ENCODE measurements at places on chromosomes 2 and 18.
A peak's percentile ranks its signal among the peaks of the same experiment; 100 is the strongest.

DNA sequence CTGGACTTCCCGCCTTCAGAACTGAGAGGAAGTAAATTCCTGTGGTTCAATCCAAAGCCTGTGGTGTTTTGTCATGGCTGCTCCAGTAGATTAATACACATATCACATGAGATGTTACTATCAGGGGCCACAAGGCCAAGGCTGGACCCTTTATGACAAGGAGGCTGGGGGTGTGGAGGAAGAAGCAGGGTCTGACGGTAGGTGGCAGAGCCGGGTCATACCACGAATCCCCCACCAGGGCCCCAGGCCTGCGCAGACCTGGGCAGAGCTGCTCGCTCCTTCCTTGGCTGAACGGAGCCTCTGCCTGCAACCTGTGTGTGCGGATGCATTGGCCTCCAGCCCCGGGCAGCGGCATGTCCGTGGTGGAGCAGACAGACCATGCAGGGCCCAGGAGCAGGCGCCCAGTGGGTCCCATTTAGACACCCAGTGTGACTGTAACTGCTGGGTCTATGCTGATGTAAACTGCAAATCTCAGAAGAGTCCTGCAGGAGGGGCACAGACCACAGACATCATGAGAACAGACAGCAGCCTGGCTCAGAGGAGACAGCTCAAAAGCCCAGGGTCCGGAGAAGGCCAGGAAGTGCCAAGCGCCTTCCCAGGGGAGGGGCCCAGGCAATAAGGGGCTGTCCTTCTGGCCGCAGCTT lies 155.2 kb downstream of the PXDN start:
- no peak for DNase-seq

DNA sequence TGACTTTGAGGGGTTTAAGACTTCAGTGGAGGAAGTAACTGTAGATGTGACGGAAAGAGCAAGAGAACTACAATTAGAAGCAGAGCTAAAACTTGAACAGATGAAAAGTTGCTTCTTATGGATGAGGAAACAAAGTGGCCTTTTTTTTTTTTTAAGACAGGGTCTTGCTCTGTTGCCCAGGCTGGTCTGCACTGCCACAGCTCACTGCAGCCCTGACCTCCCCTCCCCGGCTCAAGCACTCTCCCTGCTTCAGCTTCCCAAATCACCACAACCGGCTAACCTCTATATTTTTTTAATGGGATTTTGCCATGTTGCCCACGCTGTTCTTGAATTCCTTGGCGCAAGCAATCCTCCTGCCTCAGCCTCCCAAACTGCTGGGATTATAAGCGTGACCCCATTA lies 3.2 kb downstream of the MAP3K2 start:
- DNase-seq, result no peak

GRCh38 chr2:18117592-18117991 lies 239.1 kb downstream of the KCNS3 start:
- DNase-seq, result no peak

- DNase-seq, result no peak
Measured at GRCh38 chr2:157842106-157842879, 33.8 kb downstream of the ACVR1 start.

GRCh38 chr2:112153179-112153490 lies 14.9 kb downstream of the FBLN7 start:
- no peak for DNase-seq

DNA sequence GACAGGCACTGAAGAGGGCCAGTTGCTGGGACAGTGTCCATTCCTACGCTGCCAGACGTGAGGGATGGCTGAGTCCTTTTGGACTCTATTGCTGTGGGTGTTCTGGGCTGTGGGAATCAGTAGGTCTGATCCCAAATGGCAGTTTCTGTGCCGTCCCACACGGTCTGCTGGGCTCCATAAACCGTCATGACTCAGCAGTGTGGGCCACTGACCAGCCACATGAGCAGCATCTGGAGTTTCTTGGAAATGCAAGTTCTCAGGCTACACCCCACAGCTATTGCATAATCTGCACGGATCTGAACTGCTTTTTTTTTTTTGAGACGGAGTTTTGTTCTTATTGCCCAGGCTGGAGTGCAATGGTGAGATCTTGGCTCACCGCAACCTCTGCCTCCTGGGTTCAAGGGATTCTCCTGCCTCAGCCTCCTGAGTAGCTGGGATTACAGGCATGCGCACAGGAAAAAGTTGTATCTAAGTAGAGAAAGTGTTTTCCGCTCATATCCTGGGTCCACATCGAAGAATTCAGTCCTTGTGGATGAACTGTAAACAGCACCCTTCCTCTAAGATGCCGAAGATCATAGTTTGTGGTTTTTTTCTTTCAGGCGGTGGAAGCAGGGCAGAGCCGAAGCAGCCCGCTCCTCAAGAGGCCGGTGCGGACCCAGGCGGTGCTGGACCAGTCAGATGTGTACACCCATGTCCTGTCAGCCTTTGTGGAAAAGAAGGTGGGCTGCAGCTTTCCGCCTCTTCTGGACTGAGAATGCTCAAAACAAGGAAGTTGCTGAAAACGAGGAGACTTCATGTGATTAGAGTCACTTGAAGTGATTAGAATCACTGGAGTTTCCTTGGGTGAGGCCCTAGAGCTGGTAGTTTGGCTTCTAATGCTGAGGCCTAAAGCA lies 25.5 kb downstream of the RMC1 start:
- DNase-seq, result no peak

- DNase-seq, result no peak
Measured at GRCh38 chr2:9565436-9566153, 10.0 kb upstream of the ADAM17 start.

GRCh38 chr2:60973705-60974104 lies 43.8 kb upstream of the PEX13 start:
- no peak for DNase-seq

GRCh38 chr2:20665243-20666004 lies 1.5 kb upstream of the GDF7 start:
- no peak for DNase-seq

GRCh38 chr2:178075006-178075326 lies 2.4 kb upstream of the PDE11A start:
- no peak for DNase-seq

- DNase-seq, result no peak
Measured at GRCh38 chr2:136167721-136168475, 49.9 kb upstream of the CXCR4 start.

- no peak for DNase-seq
Measured at GRCh38 chr2:48515513-48515985, 14.4 kb upstream of the STON1 start.

GRCh38 chr2:241286348-241287090 lies 29.0 kb downstream of the HDLBP start:
- DNase-seq, result no peak

GRCh38 chr2:16430846-16431245 lies 234.8 kb downstream of the CYRIA start:
- no peak for DNase-seq

- DNase-seq, result no peak
Measured at GRCh38 chr18:35183886-35184285, 56.9 kb upstream of the ZNF397 start.

DNA sequence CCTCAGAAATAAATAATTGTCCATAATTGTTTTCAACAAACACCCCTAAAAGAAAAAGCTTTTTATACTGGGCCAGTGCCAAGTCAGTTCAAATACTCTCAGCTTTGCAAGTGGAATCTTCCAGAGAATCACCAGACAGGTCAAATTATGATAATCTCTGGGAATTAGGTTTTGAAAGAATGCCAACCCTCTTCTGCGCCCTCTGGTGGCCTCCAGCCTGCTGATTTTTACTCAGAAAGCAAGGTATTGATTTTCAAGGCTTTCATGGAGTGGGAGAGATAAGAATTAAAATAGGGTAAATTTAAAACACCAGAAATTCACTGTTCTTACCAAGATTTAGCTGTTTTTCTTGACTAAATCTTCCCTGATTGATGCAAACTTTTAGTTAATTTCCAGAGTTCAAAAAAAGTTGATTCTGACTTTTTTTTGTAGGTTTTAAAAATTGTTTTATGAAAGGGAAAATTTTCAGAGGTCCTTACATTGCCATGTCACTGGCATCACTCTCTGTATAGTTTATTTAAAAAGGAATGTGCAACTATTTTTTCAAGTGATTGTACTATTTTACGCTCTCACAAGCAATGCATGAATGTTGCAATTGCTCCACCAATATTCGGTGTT lies 282.9 kb upstream of the TNP1 start:
- DNase-seq, result no peak

GRCh38 chr2:158656492-158657229 lies 138.5 kb upstream of the DAPL1 start:
- no peak for DNase-seq

- DNase-seq, result no peak
Measured at GRCh38 chr2:49861821-49862220, 707.5 kb upstream of the FSHR start.

DNA sequence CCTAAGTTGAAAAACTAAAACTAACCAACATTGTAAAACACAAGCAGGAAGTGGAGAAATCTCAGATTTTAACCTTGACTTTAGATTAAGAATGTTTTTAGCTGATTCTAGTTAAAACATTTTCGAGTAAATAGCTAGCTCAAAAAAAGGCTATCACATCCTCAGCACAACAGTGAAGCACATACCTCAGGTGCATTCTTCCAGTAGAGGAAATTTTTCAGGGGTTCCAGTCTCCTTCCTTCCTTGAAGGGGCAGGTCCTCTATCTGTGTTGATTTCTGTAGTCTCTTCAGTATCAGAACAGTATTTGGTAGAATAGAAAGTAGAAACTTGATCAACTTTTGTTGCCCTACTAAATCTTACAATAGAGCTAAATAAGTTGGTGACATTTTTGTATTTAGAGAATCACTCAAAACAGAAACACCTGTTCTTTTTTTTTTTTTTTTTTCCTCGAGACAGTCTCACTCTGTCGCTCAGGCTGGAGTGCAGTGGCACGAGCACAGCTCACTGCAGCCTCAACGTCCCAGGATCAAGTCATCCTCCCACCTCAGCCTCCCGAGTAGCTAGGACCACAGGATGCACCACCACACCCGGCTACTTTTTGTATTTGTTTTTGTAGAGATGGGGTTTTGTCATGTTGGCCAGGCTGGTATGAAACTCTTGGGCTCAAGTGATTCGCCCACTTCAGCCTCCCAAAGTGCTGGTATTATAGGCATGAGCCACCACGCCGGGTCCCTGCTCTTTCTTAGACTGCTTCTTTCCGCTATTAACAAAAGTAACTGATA lies 6.9 kb upstream of the GPR155 start:
- peak; percentile 39 for DNase-seq

DNA sequence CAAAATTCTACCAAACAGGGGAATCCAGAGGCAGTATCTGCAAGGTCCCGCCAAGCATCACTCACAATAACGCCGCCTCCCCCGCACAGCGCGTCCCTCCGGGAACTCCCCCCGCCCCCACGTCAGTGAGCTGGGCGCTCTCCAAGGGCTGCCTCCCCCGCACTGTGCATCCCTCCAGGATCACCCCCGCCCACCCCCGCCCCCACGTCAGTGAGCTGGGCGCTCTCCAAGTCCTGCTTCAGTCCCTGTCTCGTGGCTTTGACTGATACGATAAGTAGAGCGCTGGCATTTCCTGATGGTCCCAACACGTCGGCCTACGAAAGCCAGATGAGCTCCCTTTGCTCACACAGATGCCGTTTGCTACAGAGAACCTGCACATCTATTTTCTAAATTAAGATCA lies 130.7 kb upstream of the TPO start:
- no peak for DNase-seq

- no peak for DNase-seq
Measured at GRCh38 chr2:17035010-17035409, 369.4 kb upstream of the CYRIA start.

DNA sequence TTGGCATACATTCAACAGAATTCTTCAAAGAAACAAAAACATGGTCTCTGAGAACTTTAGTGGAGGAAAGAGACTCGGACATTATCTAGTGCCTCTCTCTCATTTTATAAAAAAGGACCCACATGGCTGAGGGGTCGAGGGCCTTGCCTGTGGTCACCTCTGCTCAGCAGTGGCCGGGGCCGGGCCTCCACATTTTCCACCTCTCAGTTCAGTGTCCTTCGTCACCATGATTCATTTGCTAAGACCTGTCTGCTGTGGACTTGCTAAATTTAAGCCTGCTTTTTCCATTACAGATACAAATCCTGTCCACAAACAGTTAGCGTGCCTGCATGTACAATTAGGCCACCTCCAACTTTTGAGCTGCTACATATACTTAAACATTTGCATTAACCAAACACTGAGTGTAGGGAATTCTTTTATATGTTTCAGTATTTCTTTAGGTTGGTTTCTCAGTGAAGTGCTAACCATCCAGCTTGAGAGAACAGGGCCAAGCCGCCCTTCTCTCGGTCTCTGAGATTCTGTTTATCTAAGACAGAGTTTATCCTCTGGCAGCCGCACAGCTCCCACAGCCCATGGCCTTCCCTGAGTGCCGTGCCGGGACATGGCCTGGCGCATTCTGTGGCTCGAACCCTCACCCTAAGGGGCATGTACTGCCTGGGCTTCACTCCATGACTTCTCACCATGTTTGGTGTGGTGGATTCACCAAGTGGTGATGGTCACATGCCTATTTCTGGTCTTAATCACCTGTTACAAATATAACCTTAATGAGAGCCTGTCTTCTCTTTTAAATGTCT lies 46.2 kb downstream of the COA5 start:
- no peak for DNase-seq

GRCh38 chr2:104164721-104165252 lies 689.1 kb upstream of the POU3F3 start:
- DNase-seq, result no peak

- peak; percentile 37 for DNase-seq
Measured at GRCh38 chr2:7649461-7650228, 732.4 kb downstream of the RNF144A start.

DNA sequence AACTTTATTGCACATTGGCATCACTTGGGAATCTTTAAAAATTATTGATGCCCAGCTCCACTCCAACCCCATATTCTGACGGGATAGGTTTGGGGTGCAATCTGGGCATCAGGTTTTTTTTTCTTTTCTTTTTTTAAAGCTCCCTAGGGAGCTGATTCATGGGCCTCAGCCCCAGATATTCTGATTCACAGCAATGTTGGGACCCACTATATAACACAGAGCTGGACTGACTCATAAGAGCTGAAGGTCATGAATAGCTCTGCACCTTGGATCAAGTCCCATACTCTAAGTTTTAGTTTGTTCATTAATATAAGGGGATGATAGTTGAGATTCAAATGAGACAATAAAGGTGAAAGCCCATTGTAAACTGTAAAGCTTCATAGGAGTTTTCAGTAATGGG lies 191.1 kb upstream of the REV1 start:
- no peak for DNase-seq

- DNase-seq, result no peak
Measured at GRCh38 chr2:120983344-120983743, 247.7 kb downstream of the GLI2 start.

- no peak for DNase-seq
Measured at GRCh38 chr2:187532333-187533120, 21.7 kb downstream of the TFPI start.

DNA sequence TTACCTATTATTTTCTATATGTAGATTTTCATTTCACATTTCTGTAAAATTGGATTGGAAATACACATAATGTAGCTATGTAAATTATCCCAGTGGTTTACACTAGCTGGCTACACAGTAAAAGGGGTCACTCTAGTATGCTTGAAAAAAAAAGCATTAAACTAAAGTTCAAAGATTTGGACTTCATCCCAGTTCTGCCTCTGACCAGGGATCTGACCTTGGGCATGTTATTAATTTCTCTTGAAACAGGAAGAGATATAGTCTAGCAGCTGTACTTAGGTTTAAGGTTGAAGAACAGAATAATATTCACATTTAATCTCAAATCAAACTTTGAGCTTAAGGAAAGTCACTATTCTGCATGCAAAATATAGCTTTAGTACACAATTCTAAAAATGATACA lies 64.5 kb upstream of the RPE start:
- no peak for DNase-seq
